ENCODE measurements at places on chromosomes 13 and 19.

GRCh38 chr13:77548594-77548993 is 13.1 kb downstream of the SCEL start:
- no peak for DNase-seq

DNA sequence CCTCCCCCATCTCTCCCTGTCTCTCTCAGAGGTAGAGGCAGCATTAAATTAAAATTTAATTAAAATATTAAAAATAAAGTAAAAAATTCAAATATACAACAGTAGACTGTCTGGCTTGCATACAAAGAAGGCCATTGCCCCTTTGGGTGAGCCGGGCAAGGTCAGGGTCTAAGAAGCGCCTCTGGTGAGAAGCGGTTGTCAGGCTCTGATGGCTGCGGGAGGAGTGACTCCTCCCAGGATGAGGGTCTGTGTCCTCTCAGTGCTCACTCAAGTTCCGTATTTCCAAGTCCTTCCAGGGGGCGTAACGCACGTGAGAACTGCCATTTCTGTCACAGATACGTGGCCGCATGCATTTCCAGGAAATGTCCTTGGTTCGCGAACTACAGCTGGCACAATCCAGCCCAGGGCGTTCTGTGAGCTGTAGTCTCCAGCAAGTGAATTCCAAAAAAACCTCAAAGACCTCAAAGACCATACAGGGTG is 737 bp upstream of the ZNF181 start:
- DNase-seq: no peak

DNA sequence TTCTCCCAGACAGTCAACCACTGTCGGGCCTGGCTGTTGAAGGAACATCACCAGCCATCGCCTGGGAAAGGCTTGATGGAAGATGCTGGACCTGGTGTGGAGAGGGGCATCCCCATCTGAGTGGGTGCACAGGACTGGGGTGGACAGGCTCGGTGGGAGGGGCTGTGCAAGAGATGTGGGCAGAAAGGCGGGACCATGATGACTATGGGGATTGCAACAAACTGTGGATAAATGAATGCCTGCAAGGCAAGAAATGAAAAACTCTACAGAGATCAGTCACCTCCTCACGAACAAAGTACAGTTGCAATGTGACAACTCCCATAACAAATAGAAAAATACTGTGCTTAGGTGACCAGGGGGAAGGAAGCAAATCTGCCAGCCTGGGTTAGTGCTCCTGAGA is 171.9 kb upstream of the GPR12 start:
- no peak for DNase-seq

GRCh38 chr13:44402899-44403445 is 29.3 kb downstream of the SERP2 start:
- no peak for DNase-seq

DNA sequence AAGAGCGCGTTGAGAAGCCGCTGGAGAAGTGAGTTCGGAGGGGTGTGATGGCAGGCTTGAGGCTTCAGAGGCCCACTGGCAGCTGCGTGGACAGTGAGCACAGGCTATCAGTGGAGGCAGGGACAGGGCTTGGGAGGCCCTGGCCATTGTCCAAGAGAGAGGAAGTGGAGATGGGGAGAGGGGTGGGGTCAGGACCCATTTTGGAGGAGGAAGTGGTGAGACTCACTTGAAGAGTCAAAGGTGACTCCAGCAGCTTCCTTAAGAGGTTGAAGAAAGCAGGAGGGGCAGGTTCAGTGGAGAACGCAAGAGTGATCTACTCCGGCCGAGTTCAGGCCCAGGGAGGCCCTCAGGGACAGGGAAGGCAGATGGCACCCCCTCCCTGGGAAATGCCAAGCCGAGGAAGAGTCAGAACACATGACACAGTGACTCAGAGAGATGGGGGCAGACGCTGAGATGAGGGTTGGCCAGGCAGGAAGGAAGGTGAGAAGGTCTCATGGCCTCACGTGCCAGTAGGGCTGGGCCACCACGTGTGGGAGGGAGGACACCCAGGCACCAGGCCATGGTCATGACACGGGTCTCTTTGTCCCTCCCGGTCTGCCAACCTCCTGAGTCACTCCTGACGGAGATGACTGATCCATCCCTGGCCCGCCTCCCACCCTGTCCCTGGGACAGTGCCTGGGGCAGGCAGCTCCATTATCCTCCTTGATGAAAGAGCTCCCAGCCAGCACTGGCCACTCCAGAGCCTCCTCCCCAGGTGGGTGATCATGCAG is 10.1 kb upstream of the CD22 start:
- no peak for DNase-seq

DNA sequence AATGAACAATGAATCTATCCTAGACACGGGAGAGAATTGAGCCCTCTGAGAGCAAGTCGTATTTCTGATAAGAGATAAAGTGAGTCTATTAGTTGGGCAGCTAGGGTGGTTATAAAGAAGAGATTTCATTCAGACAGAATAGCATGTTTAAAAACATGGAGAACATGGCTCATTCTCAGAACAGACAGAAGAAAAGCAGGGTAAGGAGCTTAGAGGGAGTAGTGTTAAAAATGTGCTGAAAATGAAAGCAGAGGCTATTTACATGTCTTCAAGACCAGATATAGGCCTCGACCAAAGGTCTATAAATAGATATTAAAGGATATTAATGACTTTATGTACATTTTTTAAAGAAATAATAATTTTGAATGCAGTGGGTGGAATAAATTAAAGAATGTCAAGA is 149.5 kb downstream of the SLITRK1 start:
- no peak for DNase-seq

DNA sequence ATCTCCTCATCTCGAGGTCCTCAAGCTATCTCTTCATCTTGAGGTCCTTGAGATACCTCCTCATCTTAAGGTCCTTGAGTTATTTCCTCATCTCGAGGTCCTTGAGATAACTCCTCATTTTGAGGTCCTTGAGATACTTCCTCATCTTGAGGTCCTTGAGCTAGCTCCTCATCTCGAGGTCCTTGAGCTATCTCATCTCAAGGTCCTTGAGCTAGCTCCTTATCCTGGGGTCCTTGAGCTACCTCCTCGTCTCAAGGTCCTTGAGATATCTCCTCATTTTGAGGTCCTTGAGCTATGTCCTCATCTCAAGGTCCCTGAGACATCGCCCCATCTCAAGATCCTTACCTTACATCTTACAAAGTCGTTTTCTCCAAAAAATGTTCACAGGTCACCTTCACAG is 18.7 kb downstream of the VAV1 start:
- no peak for DNase-seq

DNA sequence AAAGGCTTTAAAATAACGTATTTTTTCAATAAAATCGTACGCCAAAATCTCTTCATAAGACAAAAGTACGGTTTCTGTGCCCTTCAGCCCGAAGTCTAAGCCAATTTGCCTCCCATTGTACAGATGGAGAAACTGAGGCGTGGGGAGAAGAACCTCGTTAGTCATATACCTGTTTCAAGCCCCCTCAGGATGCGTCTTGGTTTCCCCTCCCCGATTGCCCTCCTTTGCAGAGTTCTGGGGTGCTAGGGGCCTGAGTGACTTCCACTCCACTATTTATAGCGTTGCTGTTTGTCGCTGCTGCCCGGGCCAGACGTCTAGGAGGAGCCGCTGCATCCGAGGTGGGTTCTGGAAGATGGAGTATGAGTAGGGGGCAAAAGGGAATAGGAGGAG is 2.3 kb upstream of the LTBP4 start:
- DNase-seq: no peak

GRCh38 chr13:111411151-111411858 is 90.9 kb downstream of the TEX29 start:
- no peak for DNase-seq

GRCh38 chr19:3057275-3057714 is 5.0 kb downstream of the TLE5 start:
- no peak for DNase-seq
